T-helper 9 cell (primary cell): ENCODE measurements at places on chromosomes 12 and 14.

DNA sequence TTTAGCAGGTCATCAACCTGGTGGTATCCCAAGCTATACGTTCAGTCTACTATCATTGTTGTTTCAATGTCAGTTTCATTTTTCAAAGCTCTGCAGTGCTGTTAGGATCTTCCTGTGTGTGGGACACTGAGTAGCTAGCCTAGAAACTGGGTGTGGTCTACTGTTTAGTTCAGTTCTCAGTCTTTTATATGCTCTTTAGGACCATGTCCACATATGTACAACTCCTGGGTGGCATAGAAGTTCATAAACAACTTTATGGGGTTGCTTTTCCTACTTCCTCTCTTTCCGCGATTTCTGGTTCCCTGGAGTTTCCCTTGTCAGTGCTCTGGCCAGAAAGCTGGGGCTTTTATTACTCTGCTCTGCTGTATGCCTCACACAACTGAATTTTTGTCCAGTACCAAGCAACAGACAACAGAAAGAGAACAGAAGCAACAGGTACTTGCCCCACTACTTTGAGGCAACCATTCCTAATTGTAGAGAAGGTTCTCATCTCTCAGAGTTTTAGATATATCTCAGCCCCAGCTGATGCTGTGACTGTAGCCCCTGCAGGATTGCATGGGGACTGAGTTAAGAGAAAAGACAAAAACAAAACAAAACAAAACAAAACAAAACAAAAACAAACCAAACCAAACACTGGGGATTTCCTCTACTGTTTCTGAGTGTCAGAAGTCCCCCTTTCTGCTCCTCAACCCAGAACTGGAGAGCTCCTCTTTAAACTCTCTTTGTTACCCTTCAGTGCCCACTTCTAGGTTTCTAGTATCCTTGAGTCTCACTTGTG is 30.3 kb downstream of the MIS18BP1 start:
- no peak for DNase-seq

GRCh38 chr12:115979351-115979750 is 298.1 kb downstream of the MED13L start:
- DNase-seq = no peak

DNA sequence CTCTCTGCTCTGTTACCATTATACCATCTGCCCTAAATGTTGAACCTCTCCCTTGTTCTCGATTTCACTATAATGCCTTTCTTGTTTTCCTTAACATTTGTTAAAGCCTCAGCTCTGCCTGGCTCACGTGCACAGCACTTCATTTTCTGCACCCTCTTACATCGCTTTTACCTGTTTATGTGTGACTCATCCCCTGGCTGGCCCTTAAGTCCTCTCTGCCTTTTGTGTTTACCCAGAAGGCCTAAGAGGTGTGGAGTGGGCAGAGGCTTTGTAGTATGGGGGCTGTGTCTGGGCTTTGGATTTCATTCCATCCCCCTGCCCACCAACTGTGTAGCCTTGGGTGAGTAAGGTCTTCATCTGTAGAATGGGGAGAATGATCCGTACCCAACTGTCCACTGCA is 36.5 kb downstream of the UBE3B start:
- no peak for DNase-seq

- DNase-seq = no peak
These were observed 655 bp upstream of the DYNLL1 start for GRCh38 chr12:120495186-120495730.

DNA sequence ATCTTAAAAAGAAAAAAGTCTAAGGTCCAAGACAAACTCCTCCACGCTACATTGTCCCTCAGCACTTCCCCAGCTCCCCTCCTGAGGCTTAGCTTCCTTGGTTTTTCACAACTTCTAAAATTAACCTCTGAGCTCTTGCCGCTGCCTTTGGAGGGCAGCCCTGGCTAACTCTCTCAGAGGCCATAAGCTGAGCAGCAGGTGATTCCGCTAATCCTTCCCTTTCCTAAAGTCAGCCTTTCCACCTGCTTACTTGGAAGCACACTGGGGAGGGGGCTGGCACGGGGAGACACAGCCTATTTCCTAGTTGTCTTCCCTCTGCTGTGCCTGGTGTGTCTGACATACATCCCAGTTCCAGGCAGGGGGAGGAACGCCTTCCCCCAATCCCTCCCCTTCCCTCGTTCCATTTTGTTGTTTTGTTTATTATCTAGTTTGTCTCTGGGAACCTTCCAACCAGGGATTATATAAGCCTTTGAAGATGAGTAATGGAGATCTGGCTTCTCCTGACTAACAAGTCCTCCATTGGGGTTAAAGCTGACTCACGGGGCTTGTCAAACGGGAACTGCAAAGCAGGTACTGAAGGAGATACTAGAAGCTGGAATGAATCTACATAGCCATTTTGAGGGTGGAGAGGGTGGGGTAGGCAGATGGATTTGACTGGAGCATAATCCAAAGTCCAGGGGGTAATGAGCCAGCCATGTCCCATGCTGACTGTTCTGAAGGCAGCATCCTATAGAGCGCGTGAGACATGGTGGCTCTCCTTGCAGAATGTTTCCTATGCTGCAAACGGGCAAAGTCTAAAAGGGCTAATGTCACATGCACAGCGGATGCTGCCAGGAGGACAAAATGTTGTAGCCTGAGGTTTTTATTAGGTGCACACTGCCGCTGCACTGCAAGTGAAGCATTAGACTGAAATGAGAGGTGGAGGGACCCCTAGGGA is 230.8 kb downstream of the FOXN3 start:
- DNase-seq = no peak

DNA sequence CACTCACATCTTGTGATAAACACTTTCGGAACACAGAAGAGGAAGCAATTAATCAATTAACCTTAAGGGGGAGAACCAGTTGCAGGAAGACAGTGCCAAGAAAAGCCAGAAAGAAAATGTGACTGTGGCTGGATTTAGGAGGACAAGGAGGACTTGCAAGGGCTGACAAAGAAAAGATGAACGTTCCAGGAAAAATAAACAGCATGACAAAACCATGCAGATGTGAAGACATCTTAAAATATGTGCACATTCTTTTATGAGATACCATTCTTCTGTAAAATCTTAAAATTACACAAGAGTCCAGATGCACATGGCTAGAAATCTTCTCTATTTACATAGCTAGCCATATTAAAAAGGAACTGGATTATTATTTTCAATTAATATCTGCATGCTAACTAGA is 33.4 kb downstream of the KITLG start:
- no peak for DNase-seq
